ENCODE measurements at places on chromosomes 7 and 10.

DNA sequence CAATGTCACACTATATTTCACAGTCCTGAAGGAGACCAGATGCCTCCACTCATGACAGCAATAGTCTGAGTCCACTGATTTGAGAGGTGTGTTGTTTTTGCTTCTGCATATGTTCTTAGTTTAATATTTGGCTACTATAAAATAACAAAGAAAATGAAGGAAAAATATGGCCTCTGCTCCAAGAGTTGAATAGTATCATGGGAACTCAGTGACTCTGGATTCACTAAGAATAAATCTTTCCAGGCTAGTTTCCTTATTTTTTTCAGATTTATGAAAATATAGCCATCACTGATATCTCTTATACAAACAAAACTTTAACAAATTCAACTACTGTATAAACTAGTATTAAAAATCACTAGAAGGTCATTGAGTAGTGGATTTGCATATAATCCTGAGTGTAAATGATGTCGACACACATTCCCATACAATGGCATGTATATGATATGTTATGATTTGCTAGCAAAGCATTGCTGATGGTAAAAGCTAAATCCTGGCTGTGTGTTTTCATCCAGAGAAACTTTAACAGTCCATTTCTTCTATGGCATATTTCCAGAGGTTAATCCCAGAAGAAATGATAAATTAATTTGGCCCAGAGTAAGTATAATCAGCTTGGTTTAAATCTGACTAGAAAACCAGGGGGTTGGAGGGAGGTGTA lies 66.0 kb upstream of the VIPR2 start:
- no peak for DNase-seq

GRCh38 chr7:14071045-14071444 lies 81.6 kb upstream of the ETV1 start:
- DNase-seq: no peak

DNA sequence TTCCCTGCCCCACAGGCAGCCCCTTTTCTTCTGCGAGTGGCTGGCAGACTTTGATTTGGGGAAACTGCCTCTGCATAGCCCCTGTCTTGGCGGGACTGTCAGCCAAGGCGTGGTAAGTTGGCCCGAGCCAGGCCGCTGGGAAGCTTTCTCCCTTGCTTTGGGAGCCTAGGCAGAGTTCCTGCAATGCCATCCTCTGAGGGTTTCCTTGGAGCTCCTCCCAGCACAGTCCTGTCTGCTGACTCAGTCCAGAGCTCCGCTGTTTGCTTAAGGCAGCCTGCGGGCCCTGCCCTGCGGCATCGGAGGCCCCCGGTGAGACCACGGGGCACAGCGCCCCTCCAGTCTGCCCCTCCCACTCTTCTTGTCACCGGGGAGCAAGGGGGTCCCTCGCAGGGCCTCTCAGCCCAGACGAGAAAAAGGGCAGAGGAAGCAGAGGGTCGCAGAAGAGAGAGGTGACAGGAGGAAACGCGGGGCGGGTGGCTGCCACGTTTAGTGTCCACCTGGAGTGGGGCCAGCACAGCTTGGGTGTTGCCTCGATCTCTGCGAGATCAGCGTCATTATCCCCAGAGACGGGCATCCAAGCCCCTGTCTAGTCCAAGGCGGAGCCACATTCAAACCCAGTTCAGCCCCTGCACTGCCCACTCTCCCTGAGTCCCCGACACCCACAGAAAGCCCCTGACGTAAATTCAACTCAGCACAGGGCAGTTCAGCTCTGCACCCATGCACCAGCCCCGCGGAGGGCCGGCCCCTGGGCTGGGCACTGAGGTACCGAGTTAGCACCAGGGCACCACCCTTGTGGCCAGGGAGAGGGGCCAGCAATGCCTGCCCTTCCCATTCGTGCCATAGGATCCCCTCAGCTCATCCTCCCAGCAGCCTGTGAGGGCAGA lies 59.0 kb upstream of the CHST15 start:
- DNase-seq: no peak

GRCh38 chr10:49556723-49557122 lies 17.8 kb upstream of the ERCC6 start:
- no peak for DNase-seq

- no peak for DNase-seq
Measured at GRCh38 chr7:142557971-142558582, 191.2 kb upstream of the PRSS1 start.

DNA sequence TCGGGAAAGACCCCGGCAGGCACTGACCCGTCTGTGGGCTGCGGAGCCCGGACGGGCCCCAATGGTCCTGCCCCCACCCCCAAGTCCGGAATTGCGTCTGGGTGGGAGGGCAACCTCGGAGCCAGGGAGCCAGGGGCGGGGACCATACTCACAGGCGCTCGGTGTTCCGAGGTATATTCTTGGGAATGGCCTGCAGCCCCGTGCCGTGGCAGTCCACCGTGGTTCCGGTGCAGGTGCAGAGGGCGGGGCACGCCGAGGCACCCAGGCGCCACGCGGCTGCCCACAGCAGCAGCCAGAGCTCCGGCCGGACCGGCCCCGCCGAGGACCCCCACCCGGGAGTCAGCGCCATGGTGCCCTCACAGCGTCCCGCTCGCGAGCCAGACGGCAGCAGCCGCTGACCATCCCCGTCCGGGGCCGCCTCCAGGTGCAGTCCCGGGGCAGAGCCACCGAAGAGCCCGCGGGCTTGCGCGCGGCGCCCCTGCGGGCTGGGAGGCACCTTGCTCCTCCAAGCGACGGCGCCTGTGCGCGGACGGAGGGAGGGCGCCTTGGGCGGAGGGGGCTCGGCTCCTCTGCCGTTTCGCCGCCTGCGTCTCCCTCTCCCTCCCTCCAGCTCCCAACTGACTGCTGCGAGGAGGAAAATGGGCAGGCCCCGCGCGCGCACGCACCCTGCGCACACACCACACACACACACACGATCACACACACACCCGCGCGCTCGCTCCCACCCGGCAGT lies at the start of gene SLIT1:
Gene SLIT1 (minus strand): TSS at position 634 of the 733 bp plus-strand sequence. CDS start 285 bp downstream, at position 349.
- no peak for DNase-seq

DNA sequence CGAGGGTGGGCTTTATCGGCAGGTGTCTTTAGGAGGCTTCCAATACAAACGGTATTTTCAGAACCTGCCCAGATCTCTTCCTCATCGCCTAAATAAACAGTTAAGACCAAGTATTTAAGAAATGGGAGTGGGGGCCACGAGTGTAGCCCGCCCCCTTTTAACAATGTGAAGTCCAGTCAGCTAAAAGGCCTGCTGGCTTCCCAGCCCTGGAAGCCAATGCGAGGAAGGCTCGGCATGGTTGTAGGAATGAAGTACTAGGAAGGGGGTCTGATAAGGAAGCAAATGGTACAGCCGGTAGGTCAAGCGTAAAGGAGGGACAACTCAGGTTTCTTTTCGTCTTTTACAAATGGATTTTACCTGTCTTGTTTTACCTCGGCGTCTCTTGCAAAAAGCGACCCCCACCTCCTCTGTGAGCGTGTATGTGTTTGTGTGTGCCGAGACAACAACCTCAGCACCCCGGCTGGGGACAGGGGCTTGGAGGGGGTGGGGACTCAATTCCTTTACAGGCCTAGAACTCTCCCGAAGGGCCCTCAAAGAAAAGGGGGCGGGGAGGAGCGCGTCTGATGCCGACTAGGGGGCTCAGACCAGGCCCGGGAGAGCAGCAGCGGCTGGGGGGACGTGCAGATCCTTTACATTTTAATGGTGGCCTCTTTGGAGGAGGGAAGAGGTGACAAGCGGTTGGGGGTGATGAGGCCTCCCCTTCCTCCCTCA lies 147.6 kb downstream of the GPR85 start:
- DNase-seq: no peak

DNA sequence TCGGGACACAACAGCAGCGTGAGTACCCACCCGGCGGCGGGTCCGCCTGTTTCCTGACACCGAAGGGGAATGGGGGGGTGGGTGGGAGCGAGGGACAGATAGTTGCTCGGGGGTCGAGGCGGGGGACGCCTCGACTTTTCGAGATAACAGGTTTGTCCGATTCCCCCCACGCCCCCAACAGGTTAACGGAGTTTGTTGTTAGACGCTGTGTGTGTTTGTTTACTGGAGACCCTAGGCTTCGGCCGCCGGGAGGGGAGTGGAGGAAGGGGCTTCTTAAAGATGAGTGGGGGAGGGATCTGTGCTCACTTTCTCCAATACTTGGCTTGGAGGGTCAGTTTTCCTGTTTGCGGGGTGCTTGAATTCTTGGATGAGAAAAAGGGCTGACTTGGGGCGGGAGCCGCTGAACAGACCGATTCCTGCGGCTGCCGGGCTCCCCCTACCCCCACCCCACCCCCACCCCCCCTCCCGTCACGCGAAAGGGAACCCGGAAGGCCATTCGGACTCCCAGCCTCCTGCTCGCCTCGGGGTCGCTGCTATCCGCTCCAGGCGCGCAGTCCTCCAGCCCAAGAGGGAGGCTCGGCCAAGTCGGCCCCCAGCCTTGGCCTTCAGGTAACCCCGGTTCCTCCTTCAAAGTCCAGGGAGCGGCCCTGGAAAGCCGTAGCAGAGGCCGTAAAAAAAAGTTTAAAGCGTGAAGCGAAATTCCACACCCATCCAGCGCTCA lies 1.0 kb downstream of the SORCS3 start:
- DNase-seq: no peak

- DNase-seq: no peak
Measured at GRCh38 chr10:81348003-81348402, 527.0 kb upstream of the NRG3 start.

GRCh38 chr10:42753507-42754154 lies 29.0 kb upstream of the BMS1 start:
- no peak for DNase-seq

- no peak for DNase-seq
Measured at GRCh38 chr10:43078986-43079273, 2.1 kb downstream of the RET start.

DNA sequence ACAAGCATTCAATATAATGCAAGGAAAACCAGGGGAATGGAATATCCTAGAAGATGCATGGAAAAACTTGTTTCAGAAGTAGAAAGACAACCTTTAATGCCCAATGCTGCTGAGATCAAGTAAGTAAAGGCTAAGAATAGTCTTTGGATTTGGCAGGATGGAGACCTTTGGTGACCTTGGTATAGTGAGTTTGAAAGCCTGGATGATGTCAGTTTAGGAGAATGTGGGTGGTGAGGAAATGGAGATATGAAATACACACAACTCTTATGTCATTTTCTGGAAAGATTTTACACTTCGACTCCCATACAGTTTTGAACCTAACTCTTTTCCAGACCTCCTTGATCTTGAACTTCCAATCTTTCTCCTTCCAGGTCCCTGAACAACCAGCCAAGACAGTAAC lies 185.7 kb downstream of the TFEC start:
- no peak for DNase-seq

GRCh38 chr7:37531225-37531624 lies 82.6 kb upstream of the ELMO1 start:
- DNase-seq: no peak

- DNase-seq: no peak
Measured at GRCh38 chr10:26380815-26381214, 57.3 kb upstream of the APBB1IP start.

- DNase-seq: no peak
Measured at GRCh38 chr7:4245866-4246470, 436.1 kb upstream of the FOXK1 start.

DNA sequence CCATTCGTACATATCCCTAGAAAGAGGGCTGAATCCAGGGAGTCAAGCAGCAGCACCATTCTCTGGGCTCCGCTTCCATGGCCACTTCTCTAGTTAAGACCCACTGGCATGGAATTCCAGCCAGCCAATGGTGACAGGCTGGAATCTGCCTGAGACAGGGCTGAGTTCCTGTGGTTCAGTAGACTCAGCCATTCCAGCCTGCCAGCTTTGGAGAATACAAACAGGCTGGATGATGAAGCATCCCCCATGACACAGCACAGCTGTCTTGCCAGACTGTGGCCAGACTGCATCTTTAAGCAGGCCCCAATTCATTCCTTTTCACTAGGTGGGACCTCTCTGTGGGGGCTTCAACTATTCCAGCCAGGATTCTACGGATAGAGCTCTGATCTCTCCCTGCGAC lies 329.6 kb downstream of the XPNPEP1 start:
- DNase-seq: no peak

GRCh38 chr10:30185341-30185740 lies 126.0 kb upstream of the JCAD start:
- no peak for DNase-seq

DNA sequence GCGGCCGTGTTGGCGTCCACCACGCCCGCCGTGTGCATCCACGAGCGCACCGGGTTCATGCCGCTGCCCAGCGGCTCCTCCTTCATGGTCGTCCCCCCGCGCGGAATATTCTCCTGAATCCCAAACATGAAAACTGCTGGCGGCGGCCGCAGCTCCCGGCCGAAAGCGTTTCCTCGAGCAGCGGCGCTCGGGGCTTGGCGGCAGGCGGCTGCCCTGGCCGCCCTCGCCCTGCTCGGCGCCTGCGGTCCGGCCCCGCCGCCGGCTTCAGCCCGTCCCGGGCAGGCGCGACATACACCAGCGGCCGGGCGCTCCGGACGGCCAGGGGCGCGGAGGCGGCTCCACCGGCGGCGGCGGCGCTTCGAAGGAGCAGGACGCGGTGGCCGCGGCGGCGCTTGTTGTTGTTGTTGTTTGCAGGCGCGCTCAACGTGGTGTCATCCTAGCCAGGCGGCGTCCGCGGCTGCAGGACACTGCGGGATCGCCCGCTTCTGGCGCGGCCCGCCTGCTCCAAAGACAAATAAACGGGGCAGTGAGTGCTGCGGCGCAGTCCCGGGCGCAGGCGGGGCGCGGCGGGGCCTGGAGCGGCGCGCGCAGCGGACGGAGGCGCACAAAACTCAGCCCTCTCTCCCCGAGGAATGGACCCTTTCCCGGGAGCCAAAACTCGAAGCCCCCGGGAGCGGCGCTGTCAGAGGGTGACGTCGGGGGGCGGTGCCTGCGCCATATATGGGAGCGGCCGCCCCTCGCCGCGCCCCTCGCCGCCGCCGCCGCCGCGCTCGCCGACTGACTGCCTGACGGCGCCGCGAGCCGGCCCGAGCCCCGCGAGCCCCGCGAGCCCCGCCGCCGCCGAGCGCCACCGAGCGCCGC lies at the start of gene EBF3:
Gene EBF3 (minus strand): TSS at position 634 of the 861 bp plus-strand sequence. CDS start 506 bp downstream, at position 128.
- DNase-seq: no peak

DNA sequence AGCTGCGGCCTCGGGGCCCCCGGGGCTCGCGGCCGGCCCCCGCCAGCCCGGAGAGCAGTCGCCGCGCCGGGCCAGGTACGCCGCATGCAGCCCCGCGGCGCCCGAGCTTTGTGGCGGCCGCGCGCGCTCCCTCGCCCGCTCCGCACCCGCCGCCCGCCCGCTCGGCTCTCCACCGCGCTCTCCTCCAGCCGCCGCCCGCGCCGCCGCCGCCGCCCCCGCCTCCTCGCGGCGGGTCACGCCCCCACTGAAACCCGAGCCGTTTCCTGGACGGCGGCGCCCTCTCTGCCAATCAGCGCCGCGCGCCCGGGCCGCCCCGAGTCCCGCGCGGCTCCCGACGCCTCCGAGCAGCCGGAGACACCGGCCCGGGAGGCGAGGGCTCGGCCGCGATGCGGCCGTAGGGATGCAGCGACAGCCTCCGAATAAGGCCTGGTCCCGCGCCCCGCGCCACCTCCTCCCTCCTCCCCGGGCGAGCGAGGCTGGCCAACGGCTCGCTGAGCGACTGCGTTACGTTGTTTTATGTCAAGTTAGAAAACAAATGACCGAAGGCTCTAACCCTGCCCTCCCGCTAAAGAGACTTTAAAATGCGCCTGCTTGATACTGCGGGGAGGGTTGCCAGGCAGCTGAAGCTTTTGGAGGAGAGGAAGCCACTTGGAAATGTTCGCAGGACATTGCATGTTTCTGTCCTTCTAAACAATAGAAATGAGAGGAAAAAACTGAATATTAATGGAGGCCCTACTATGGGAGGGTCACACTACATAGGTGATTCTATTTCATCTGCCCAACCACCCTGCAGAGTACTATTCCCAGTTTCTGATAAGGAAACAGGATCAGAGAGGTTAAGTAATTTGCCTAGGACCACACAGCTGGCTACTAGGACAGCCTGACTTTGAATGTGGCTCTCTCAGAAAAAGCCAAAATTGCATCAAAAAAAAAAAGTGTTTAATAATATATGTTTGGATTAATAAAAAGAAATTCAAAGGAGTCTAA lies at the start of gene FGFR2:
Gene FGFR2 (minus strand): TSS at position 182 of the 987 bp plus-strand sequence. CDS start 4,627 bp downstream, outside the sequence.
- DNase-seq: no peak
